ENCODE measurements at places on chromosomes 5 and 9.

- DNase-seq = peak; percentile 70
Measured at GRCh38 chr5:169471021-169471420, 112.6 kb upstream of the SPDL1 start.

DNA sequence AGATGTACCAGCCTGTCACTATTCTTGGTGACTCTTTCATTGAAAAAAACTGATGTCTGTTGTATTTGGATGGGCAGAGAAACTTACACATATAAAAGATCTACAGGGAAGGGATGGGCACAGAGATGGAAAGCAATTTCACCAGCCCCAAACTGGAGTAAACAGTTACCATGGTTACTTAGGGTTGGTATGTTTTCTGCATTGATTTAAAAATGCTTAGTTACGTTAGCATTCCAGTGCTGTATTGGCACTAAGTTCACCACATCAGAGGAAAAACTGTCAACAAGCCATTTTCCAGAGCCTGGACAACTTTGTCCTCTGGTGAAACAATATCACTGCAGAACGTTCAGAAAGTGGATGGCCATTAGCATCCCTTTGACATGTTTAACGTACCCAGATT, 28.0 kb downstream of the MARCHF3 start:
- no peak for DNase-seq

GRCh38 chr5:68196876-68197275, 18.7 kb upstream of the PIK3R1 start:
- DNase-seq = peak; percentile 78

DNA sequence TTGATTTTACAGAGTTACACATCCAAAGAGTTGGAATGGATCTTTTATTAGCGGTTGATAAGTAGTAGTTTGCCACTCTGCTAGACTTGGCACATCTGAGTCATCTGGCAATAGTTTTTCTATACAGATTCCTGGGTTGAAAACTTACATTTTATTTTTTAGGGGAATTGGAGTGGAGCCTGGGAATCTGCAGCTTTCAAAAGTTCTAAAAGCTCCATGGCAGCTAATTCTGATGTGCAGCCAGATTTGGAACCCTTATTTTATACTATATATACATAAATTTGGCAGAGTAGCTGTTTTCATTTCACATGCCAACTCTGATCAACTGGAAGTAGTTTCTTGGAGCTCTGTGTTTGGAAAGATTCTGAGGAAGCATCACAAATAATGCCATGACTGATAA, 715.5 kb downstream of the TLR4 start:
- no peak for DNase-seq

- peak; percentile 43 for DNase-seq
Measured at GRCh38 chr9:119370816-119371215, 1.6 kb upstream of the BRINP1 start.

DNA sequence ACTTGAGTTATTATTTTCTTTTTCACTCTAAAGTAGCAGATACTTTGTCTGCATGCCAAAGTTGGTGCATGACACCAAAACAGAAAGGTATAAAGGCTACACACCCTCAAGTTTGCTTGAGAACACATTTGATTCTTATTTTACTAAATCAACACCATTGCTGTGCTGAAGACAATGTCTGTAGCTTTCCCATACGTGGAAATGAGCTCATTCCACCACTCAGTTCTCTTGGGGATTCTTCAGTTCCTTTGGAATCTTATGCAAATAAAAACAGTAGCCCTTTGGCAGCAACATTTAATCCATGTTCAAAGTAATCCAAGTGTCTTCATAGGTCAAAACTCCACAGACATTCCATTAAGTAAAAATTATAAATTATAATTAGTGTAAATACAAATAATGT, 264.9 kb downstream of the TLE1 start:
- DNase-seq = no peak

DNA sequence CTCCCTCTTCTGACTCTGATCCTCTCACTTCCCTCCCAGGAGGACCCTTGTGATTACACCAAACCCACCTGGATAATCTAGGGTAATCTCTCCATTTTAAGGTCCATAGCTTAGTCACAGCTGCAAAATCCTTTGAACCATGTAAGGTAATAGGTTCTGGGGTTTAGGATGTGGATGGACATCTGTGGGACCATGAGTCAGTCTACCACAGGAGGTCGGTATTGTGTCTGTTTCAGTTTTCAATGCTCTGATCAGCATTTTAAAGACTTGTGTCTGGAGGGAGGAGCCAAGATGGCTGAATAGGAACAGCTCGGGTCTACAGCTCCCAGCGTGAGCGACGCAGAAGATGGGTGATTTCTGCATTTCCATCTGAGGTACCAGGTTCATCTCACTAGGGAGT, 112.6 kb downstream of the CAVIN4 start:
- DNase-seq = no peak

DNA sequence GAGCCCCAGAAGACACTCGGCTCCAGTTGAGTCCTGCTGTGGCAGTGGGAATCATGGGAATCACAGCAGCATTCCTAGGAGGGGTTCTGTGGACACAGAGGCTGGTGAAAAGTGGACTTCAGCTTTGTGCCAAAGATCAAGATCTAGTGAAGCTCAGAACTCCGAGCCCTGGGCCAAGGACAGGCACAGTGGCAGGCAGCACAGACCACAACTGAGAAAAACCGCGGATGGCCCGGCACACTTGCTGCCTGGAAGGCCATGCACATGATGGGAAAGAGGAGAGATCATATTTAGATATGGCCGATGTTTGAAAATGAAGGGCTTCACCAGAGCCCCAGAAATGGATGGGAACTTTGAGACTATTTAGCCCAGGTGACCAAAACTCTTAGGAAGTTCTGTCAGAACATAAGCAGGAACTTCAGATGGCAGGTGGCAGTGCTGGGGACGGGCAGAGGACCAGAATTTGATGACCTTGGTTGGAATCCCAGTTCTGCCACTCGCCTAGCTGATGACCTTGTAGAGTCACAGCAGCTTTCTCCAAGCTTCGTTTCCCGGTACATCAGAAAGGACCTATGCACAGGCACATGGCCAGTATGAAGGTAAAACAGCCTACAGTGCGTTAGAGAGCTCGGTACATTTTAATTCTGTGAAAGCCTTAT, 18.0 kb downstream of the BARHL1 start:
- no peak for DNase-seq

DNA sequence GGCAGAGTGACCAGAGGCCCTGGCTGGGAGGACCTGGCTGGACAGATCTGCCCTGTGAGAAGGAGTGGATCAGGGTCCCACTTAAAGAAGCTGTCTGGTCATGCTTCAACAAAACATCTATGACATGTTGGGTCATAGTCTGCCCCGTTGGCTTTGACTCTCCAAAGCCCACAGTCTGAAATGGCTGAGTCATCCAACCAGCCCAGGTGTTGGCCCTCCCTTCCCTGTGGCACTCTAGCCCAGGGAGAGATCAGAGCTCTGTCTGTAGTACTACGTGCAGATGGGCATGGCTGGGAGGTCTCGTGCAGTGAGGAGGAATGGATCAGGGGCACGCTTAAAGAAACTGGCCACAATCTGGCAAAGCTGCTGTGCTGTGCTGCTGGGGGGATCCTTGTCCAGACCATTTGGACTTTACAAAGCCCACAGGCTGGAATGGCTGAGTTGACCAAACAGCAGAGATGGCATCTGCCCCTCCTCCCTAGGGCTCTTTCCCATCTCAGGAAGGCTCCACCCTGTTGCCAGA, 206.1 kb downstream of the TUSC1 start:
- DNase-seq = no peak
